ENCODE measurements at places on chromosomes 11 and 22.

DNA sequence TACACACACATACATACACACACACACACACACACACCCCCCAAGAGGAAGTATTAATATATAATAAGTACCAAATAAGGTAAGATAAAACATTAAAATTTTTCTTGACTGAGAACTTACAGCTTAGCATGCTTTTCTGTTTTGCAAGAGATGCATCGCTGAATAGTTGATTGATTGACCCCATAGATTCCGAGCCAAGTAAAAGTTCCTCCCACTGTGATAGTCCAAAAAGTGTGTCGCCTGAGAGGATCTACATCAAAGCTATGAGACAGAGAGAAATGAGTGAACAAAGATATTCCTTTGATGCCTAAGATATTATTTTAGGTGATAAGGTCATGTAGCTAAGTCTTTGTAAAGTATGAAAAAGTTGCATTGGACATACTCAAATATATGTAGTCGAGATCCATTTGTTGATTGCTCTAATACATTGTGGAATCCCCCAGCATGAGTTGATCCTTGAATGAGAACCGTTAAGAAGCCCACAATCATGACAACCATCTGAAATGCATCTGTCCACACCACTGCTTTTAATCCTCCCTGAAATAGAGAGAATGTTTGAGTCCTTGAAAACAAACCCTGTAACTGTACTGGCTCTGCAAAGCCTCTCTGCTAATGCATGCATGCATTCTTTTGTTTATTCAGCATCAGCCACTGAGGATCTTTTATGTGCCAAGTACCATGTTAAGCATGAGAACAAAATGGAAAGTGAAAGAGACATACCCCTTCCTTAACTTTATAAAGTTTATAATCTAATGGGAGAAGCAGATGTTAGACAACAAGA, 18.3 kb downstream of the SLC5A12 start:
- no peak for DNase-seq

DNA sequence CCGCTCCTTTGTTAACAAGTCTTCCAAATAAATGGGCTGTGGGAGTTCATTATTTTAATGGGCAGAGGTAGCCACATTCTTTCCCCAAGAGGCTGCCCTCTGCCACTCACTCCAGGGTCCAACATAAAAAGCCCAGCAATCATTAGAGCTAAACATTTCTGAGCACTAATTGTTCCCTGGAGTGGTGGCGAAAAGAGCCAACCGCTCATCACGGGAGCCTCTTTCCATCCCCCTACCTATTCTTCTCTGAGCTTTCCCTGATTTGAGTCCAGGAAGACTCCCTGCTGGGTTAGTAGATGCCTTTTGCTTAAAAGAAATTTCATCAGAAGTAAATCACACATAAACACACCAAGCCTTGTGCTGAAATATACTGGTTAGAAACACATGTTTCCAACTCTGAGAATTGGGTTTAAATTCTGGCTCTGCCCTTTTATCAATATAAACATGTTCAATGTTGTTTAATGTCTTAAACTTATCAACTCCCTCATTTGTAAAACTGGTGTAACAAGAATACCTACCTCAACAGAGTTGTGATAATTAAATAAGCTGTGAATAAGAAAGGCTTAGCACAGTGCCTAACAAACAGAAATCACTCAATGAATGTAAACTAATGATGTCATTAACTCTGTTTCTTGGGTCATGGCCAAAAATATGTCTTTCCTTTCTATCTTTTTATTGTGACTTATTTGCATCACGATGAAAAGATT, at the start of gene OR5A2:
TSS of gene OR5A2 (minus strand) at position 53 of the 707 bp plus-strand sequence. CDS start 3,460 bp downstream, outside the sequence.
- no peak for DNase-seq

DNA sequence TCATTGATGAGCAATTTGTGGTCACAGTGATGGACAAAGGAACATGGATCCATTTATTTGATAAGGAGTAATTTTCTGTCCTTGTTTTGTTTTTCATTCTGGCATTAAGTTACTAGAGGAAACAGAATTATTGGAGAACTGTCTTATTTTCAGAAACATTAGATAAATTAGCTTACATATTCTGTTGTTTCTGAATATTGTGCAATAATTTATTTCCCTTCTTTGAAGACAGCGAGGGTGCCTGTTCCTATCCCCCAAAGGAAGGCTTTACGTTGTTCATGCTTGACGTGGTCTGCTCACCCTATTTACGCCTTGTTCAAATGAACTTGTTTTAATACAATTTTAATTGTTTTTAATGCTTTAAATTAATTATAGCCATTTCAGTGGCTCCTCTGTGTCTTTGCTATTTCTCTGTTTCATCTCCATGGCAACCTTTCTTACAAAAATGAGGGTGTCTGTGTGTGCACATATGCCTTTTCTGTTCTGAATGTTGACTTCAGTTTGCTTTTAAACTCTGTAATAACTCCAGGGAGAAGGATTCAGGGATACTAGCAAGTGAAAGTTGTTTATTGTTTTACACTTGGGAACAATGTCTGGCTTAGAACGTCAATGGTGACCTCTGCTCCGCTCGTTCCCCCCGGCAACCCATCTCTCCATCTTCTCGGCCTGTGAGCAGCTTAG, 138.3 kb upstream of the PLET1 start:
- DNase-seq: no peak

GRCh38 chr22:33030923-33031525, 27.2 kb downstream of the SYN3 start:
- no peak for DNase-seq

DNA sequence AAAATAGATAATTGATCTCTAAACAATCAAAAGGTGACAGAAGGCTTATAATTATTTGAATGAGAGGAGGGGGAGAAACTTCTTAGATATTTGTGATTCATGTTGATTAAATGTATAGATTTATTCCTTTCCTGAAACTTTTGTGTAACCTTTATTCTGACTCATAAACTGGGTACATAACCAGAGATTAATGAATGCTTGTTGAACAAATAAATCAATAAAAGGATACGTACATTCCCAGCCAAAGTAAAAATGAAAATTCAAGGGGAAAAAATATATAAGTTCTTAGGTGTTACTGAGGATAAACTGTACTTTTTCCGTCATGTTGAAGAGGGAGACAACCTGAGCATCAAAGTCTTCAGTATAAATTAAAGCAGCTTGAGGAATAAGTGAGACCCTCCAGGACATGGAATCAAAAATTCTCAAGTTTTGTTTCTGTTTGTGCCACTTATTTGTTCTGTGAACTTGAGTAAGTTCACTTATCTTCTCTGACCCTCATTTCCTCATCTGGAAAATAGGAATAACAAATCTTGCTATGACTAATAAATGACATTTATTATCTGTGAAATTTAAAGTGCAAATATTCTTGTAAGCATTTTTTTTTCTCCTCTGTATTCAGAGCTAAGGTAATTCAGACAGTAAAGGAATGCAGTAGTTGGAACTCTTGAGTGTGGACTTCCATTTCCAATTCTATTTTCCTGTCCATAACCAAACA, 195.4 kb downstream of the METTL15 start:
- no peak for DNase-seq

DNA sequence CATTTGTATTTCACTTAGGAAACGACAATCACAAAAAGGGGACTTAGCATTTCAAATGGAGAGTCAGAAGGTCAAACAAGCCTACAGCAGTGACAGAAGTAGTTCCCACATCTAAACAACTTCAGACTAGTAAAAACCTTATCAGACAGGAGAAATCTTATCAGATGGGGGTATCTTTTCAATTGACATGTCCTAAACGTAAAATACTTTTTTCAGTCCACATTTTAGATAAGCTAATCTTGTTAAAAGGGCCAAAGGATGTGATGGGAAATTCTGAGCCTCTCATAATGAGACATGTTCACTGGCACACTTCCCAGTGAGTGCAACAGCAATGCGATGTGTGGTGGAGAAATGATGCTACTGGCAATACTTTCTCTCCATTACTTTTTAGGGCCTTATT, 2.4 kb downstream of the MAPK1 start:
- no peak for DNase-seq

DNA sequence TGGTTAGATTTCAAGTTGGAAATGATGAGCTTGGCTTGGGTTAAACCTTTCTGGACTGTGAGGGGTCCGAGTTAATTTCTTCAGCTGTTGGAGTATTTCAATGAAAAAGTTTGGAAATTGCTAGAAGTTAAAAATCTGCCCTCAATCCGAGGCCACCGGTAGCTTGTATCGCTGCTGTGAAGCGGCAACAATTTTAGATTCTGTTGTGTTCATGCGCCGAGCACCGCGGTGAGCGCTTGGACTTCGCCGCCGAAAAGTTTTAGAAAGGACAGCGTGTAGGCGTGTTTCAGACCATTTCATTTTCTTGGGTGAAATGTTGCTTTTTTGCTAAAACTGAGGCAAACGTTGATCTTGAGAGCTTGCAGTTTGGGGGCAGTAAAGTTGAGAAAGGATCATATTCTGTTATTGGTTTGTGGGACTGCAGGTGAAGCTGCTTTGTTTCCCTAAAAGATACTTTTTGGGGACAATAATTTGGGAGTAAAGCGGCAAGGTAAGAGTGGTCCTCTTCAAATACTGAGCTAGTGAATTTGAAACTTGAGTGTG, 928 bp downstream of the FBXO7 start:
- DNase-seq: no peak

- DNase-seq: no peak
These were observed at the start of gene LGALS12 for GRCh38 chr11:63505857-63506528. LGALS12 (plus strand) TSS chr11:63506084; CDS start chr11:63506459, 375 bp downstream.

GRCh38 chr11:73401924-73402833, 26.0 kb downstream of the RELT start:
- DNase-seq: no peak

GRCh38 chr11:11406652-11407051, 53.6 kb upstream of the CSNK2A3 start:
- DNase-seq: no peak

- DNase-seq: no peak
These were observed 163.2 kb downstream of the FAT3 start for GRCh38 chr11:92387859-92388258.
